ENCODE measurements at places on chromosomes 7 and 10.

DNA sequence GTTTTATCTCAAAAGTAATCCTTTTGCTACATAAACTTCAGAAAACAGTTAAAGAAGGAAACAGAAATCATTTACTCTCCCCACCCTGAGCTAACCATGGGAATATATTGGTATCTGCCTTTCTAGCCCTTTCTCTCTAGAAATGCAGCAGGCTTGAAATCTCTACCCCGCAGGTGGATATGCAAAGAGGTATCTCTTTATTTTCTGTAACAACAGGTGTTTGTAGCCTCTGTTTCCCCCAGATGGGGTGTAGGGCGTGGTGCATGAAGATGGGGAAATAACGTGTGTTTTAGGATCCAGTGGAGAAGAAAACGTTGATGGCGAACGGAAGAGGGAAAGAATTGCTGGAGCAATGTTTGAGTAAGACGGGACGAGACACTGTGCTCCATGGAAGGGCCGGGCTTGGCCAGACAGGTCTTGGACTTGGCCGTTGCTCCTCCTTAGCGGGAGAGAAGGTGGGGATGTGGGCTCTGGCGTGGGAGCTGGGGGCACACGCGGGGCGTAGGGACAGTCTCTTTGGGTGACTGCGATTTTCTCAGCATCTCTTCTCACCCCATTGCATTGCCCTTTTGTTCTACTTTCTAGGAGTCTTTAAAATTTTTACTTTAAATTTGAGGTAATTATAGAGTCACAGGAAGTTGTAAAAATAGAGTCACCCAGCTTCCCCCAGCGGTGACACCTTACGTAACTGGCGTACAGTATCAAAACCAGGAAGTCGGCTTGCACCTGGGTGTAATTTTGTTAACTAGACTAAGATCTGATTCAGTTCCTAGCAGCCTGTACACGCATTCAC is 82.9 kb downstream of the ELFN1 start:
- no peak for DNase-seq

GRCh38 chr7:115153769-115154477 is 232.0 kb downstream of the MDFIC start:
- DNase-seq, result no peak

DNA sequence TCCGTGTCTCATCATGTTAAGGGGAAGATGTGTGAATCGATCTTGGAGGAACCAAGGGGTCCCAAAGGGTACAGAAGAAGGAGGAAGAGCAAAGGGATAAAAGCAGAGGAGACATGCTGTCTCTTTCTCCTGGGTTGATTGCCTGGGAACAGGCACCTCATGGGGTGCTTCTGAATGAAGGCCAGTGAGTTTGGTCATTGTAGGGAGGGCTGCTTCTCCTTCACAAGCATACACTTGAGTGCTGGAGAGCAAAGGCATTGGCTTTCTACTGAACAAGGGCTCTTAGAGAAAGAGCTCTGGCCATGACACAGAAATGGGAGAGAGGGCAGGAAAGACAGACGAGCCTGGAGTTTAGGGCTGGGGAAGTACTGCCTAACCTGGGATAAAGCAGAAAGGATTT is 146.7 kb upstream of the NPY start:
- DNase-seq, result no peak

- peak; percentile 93 for DNase-seq
Measured at GRCh38 chr10:132469197-132469884, 68.2 kb upstream of the INPP5A start.

DNA sequence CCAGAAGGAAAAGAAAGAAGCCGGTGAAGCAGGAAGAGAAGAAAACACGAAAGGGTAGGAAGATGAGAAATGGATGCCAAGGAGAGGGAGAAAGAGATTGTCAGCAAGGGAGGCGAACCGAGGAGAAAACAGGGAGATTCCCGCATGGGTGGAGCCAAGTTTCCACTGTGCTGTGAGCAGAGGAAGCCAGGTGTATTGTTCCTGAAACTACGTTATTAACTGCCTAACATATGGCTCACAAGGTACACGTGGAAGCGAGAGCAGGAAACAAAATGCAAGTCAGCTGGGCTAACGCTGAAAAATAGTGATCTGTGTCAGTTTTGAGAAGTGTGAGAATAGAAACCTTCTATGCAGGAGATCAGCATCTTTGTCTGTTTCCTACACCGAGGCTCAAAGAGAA is 20.4 kb upstream of the HIPK2 start:
- DNase-seq, result no peak

DNA sequence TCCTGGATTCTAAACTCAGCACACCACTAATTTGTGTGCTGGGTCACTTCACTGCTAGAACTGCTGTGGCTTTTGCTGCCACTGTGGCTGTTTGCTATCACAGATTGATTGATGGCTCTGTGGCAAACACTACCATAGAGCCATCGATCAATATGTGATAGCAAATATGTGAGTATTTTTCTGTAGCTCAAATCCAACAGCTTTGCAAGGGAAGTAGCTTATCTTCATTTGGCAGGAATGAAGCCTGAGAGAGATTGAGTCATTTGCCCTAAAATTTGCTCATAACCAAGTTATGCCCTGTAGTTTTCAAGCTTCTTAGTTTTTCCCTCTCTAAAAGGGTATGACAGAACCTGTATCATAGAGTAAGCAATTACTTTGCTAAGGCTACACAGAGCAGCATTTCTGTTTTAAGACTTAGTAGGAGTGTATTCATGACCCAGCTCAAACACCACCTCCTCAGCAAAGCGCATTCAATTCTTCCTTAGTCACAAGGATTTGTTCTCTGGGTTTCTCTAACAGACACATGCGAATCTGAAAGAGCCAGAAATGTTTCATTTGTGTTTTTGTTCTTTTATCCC is 43.1 kb downstream of the MINPP1 start:
- DNase-seq, result no peak

DNA sequence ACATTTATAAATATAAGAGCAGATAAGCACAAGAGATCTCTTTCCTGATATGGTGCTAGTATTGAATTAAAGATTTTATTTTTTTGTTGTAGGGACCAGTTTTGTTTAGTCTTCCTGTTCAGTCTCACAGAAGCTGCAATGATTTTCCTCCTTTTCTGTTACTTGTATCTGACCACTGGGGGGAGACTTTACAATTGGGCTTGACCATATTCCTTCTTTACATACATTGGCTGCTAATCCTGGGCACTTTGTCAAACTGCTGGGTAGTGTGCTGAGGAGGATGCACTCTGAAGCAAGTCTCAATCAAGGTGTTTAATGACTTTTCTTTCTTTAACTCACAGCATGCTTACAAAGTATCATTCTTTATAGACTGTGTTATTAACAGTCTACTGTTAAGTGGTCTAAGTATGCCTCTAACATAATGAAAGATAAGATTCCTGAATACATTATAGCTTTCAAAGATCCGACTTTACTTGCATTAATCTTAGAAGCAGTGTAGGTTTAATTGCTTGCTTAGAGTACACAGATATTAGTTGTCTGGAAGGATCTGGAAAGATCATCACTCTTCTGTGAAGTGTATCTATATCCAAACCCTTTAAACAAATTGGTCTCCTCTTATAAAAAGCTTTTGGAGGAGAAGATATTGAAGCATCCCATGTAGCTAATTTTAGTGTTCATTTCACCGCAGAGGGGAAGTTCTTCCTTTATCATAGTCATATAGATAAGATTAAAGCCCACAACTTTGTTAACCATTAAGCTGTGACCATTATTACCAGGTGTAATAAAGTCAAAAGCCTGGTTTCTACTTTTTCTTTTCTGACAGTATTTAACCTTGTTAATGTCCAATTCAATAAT is 3.1 kb downstream of the PALS2 start:
- DNase-seq, result peak; percentile 61

DNA sequence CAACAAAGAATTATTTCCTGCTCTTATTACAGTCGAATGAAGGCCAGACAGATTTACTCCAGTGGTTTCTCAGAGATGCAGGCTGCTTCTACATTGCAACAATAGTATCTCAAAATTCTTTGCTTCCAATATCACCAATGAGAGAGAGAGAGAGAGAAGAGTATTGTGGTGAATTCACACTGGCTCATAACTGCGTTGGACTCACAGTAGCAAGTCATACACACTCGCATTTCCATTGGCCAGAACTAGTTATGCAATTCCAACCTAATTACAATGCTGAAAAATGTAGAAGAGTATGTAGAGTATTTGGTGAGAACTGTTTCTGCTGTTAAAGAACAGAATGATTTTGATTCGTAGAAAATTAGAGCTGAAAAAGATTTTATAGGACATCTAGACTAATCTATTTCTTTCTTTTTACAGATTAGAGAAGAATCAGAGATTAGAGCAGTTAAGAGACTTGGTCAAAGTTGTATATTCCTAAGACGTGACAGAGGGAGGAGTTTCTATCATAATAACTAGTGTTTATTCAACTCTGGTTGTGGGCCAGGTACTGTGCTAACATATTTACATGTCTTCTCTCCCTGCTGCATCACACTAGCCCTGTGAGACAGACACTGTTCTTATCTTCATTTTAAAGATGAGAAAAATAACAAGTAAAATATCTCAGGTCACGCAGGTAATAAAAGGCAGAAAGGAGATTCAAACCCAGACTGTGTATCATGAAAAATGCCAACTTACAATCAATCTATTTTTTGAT is 34.6 kb upstream of the PDK4 start:
- no peak for DNase-seq

DNA sequence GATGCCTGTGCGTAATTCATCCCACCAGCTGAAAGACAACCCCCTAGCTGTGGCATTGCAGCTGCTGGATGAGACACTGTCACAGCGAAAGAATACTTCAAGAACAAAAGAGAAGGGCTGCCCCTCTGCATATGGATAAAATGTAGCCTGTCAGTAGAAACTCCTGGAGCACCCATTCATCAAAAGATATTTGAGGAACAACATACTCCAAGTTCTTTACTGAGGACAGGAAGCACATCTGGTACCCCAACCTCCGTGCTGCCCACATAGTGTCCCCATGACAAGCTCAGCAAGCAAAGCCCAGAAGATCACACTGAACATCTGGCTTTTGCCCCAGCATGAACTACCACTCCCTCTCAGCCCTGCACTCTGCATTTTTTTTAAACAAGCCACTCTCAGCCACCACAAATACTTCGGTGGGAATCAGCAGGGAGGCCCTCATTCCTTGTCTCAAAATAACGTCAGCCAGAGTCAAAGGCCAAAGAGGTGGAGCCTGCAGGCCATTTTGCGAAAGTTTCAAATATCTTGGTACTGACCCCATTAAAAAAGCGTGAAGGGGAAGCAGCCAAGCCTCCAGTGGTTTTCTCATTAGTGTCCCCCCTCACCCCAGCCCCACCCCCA is 1.7 kb downstream of the CREB3L2 start:
- DNase-seq, result no peak

DNA sequence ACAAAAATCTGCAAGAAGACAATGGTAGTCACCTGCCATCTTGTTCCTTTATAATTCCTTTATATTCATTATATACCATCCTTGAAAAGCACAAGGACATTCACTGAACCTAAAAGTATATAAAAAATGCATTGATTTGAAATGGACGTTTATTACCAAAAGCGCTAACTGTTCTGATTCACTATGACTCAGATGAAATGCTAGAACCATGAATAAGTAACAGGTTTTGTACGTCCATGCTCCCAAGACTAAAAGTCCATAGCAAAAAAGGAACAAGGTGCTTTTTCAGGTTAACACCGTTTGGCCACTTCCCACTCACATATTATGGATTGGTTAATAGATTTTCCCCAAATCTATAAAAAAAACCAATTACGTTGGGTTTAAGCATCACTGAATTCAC is 109.4 kb downstream of the PPP1R17 start:
- DNase-seq, result no peak

GRCh38 chr7:92731335-92732063 is 104.9 kb downstream of the CDK6 start:
- DNase-seq, result no peak

DNA sequence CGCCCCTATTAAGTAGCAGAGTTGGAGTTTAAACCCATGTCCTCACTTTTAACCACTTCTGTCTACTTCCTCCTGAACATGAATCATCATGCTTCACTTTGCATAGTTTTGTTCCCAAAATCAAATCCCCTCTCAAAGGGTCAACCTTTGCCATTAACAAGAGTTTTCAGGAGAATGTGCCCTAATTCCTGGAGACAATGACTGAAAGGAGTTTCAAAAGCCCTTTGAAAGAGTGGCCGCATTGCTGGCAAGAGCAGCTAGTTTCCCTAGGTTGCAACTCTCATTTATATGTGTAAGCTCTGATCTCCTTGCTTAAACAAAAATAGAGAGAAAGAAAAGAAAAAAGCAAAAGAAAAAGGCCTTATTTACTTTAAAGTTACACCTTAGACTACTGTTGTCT is 9.2 kb downstream of the LGI1 start:
- DNase-seq, result no peak

GRCh38 chr10:77458986-77459590 is 178.5 kb downstream of the KCNMA1 start:
- DNase-seq, result no peak

DNA sequence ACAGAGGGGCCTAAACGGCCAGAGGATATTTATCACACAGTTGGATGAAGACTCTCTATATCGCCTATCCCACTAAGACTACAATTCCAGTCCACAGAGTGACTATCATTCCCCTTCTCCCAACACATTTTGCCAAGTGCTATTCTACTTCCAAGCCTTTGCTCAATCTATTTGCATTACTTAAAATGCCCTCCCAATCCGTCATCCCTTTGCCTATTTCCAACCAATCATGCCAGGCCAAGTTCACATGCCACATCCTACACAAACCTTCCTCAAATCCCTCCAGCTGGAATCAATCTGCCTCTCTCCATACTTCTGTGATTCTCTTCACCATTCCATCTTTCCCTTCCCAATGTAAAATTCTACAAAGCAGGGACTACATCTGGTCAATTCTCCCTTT is 38.2 kb downstream of the SMURF1 start:
- no peak for DNase-seq
